Calu3 (cell line): ENCODE measurements at places on chromosomes 5 and 9. TPM values are rescaled to one million over a fixed set of nuclear protein-coding genes. Genes with fewer than 3 reads are reported as not detected.

OR1B1 gene
- total RNA-seq, result not detected in 2 replicates

ARID3C gene
- total RNA-seq, result not detected in 2 replicates

ANXA6 gene
- 12.5 and 16.4 TPM in 2 replicates for total RNA-seq

PCAT7 gene
- total RNA-seq, result 2.0 and 2.1 TPM in 2 replicates

STK32A gene
- 29.5 and 32.5 TPM in 2 replicates for total RNA-seq

CHSY3 gene
- total RNA-seq, result 1.1 and 1.5 TPM in 2 replicates

PDGFRB gene
- total RNA-seq, result not detected in 2 replicates

SYK gene
- total RNA-seq, result 14.8 and 16.3 TPM in 2 replicates

DNA sequence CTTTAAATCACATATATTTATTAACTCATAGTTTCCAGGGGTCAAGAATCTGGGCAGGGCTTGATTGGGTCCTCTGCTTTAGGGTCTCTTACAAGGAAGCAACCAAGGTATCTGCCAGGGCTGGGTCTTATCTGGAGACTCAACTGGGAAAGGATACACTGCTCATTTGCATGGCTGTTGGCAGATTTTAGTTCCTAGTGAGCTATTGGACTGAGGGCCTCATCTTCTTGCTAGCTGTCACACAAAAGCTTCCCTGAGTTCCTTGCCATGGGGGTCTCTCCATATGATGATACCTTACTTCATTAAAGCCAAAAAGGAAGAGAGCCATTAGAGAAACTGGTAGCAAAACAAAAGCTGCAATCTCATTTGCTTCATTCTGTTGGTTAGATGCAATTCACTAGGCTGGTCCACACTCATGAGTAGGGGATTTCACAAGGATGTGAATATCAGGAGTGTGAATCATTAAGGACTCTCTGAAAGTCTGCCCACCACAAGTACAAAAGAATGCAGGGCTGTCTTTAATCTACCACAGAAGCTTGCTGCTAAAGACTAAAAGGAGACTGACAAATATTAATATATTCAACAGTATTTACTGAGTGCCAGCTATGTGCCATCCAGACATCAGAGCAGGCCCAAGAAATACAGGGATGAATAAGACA, 42.0 kb upstream of the TIMD4 start:
- no peak for DNase-seq

- DNase-seq, result no peak
Measured at GRCh38 chr5:133050521-133050920, 1.3 kb upstream of the HSPA4 start.

DNA sequence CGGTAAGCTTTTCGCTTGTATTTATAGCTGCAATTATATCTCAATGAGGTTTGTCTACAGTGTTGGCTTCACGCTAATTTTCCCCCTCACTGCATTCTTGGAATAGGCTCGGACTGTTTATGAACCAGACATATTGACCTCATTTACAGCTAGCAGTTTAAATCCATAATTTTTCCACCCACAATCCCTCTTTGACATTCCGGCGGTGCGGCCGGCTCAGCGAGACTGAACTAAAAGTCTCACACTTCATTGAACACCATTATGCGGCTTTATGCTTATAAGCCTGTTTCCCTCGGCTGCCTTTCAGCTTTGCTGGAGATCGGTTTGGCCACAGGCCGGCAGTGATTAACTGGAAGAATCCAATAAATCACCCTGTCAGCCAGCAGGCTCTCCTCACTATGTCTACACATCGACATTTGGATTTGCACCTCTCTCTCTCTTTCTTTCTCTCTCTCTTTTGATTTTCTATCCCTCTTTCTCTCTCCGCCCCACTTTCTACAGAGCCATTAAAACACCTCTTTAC, 315.0 kb upstream of the TLE4 start:
- DNase-seq, result no peak

- no peak for DNase-seq
Measured at GRCh38 chr9:76808636-76809035, 44.4 kb downstream of the PCA3 start.

GRCh38 chr9:109114670-109115069, 5.1 kb downstream of the TMEM245 start:
- DNase-seq, result no peak

GRCh38 chr9:69549310-69550202, 122.6 kb downstream of the APBA1 start:
- peak; percentile 30 for DNase-seq

- no peak for DNase-seq
Measured at GRCh38 chr9:88995200-88995577, 3.9 kb downstream of the S1PR3 start.

DNA sequence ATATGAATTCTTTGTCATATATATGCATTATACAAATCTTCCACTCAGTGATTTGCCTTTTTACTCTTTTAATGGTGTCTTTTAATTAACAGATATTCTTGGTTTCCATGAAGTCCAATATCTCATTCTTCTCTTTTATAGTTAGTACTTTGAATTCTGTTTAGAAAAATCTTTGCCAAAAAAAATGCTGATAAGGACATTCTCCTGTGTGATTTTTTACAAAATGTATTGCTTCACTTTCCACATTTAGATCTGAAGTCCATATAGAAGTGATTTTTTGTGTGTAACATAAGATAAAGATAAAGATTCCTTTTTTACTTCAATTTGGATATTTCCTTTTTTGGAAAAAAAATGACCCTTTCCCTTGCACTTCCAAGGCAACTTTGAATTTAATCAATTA, 50.3 kb downstream of the OTP start:
- DNase-seq, result no peak

GRCh38 chr5:141685591-141685990, 3.6 kb upstream of the ARAP3 start:
- DNase-seq, result no peak

DNA sequence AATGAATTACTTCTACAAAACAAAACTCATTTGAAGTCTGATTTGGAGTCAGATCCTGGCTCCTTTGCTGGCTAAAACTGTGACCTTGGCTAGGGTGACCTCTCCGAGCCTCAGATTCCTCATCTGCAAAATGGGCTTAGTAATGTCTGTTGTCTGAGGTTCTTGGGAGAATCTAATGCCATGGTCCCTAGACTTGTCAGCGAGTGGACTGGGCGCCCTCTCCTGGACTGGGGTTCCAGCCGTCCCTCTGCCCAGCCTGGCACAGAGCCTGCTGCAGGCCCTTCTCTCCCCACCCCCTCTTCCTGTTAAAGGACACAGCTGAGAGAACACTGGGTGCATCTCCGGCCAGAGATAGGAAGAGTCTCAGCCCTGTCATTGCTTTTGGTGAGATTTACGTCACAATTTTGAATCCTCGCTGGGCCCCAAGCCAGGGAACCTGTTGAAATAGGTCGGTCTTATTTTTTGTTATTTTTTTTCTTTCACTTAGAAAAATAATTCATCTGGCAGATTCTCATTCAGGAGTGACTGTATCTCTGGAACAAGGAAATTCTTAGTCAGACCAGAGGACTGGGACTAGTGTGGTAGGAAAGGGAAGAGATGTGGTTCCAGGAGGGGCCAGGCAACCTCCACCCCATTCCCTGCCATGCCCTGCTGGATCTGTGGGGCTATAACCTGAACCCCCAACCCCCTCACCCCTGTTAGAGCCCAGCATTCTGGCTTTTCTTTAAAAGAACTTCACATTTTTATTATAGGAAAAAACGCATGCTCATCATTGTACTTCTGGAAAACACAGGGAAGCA, 48.2 kb upstream of the RPL26L1 start:
- peak; percentile 80 for DNase-seq

- no peak for DNase-seq
Measured at GRCh38 chr9:126631254-126631653, 17.5 kb downstream of the LMX1B start.

DNA sequence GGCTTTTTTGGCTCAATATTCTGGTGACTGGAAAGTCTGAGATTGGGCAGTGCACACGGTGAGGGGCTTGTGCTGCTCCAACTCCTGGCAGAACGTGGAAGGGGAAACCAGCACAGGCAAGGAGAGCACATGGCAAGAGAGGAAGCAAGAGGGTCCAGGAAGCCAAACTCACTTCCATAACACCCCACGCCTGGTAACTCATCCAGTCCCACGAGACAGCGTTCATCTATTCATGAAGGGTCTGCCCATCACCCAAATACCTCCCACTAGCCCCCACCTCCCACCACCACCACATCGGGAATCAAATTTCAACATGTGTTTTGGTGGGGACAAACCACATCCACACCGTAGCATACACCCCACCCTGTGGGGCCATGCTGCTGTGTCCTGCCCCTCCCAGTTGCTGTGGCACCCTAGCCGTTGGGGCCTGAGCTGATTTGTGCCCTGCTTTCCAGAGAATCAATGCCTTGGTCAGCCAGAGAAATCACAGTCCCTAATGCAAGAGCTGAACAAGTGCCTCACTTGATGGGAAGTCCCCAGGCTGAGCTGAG, 27.3 kb downstream of the PROP1 start:
- DNase-seq, result no peak

DNA sequence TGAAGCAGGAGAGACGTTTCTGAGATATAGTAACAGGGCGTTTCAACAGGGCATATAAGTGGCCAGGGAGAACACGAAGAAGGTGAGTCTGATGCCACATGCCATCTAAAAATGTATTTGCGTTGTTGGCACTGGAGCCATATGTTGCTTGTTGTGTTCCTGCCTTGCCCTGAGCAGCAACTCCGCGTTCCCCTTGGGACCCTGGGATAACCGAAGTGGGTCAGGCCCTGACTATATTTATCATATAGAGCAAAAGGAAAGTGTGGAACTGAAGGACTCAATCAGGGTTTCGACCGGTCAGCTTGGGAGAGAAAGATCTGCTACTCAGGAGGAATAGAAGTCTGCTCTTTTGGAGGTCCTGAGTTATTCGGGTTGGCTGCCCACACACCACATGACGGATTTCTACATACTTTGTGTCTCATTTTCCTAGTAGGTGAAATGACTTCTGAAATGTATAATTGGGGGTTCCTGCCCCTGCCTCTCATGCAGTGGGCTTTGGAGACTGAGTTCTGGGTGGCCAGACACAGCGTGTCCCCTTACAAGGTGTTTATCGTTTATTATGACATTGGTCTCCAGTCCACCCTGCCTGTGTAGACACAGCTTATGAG, 3.0 kb downstream of the STC2 start:
- no peak for DNase-seq

DNA sequence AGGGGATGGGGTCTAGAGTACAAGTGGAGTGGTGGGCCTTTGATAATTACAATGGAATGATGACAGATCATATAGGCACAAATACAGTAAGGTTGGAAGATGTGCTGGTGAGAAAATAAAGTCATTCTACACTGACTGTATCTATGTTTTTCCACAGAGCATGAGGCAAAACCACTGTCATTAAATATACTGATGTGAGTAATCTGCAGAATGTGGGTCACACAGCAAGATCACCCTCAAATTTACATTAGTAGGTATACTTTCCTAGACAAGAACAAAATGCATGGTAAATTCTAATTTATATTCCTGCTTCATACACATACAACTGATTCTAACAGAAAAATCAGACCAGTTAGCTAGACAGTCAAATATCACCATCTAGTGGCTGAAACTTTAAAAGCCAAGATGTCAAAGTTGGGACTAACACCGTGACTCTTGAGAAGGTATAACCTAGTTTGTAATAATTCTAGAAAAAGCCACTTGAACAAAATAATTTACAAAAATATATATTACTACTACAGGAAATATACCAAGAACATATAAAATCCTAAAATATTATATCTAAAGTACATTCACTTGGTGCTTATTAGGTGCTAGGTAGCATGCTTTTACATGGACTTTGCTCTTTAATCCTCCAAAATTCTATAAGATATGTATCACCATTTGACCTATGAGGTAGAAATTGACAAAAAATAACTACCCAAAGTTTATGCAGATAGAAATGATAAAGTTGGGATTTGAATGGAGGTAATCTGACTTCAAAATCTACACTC, 19.5 kb downstream of the TTC33 start:
- peak; percentile 25 for DNase-seq

DNA sequence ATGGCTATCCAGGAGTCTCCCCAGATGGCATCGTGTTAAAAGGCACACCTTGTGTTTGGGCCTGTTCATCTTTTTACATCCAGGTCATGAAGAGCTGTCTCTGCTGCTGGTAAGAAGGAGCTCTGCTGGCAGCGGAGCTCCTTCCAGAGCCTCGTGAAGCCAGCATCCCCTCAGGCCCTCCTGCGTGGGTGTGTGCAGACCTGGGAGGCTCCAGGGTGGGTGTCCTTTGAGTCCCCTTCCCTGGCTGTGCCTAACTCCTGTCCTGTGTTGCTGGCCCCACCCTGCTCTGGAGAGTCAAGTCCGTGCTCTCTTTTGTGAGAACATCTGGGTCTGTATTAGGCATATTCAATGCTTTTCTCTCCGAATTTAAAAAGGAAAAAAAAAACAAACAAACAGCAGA, 149.6 kb upstream of the IRX2 start:
- no peak for DNase-seq

DNA sequence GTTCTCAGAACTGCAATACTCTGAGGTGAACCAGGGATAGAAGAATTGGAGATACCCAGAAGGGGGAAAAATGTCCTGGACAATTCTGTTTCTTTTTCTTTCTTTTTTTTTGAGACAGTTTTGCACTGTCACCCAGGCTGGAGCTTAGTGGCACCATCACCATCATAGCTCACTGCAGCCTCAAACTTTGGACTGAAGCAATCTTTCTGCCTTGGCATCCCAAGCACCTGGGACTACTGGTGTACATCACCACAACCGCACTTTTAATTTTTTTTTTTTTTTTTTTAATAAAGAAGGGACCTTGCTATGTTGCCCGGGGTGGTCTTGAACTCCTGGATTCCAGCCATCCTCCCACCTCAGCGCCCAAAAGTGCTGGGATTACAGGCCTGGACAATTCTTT, 1.9 kb downstream of the EMB start:
- no peak for DNase-seq

DNA sequence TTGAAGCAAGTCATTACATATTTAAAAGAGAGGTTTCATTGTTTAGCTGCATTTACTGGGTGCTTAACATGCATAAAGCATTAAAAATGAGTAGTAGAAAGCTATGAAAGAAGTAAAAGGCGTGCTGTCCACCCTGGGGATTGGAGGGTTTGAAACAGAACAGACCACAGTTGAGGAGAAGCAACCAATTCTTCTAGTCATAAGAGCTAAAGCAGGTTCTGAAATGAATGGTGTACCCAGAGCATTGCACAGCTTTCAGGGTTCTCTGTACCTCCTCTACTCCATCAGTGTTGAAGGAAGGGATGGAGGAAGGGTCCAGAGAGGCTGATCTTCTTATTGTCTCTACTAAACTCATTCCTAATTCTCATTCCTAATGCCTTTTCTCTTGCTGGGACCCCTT, 68.9 kb downstream of the SH3RF2 start:
- DNase-seq, result no peak

DNA sequence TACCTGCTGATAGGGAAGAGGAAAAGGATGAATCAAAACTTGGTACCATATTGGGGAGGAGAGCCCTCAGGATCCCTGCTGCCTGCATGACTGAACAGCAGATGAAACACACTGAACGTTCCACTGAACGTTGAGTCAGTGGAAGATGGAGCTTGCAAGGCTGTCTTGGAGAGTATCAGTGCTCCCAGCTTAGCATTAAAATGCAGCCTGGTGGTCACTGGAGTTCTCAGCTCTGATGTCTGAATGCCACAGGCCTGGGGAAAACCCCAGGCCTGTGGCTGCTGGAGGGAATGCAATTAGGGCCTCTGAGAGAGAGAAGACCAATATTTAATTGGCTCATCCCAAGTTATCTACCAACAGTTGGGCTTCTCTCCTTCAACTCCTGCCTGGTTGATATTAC, 54.5 kb downstream of the PDE4D start:
- no peak for DNase-seq

GRCh38 chr5:59744531-59744992, 149.0 kb downstream of the PDE4D start:
- DNase-seq, result no peak
